Activated T-helper 1 cell treated with anti-CD3 and anti-CD28 coated beads, Interleukin-12 subunit alpha, Interleukin-12 subunit beta, Interleukin-2, Interleukin-4 antibody, amounts not matched to agents 30 ng/mL and 10 ng/mL and 1 ng/mL, durations not matched to agents 14 hours and 24 hours and 36 hours (primary cell): ENCODE measurements at places on chromosomes 13 and 19. TPM values are rescaled to one million over a fixed set of nuclear protein-coding genes. Genes with fewer than 3 reads are reported as not detected.

Gene GIPC3
- 0.31 and 0.39 TPM in 2 replicates for total RNA-seq

Gene CCL25
- not detected in 2 replicates for total RNA-seq

Gene SPC24
- total RNA-seq = 30.3 and 30.4 TPM in 2 replicates

Gene LILRB1
- not detected in 2 replicates for total RNA-seq

DNA sequence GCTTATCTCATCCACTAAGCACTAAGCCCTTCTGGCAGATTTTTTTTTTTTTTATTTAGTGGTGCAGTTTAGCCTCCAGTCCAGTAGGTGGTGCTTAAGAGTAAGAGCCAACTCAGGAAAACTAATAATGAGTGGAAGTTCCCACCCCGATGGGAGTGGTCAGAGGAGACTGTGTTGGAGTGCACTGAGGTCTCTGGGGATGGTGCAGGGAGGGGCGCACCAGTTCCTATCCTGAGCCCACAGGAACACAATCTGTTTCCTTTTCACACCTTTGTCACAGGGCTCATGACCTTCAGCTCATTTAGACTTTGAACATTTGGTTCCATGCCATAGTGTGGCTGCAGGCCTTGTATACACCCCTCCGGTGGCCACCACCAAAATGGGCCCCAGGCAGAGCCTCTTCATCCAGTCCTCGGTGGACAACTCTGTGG lies 367.4 kb downstream of the SPRY2 start:
- no peak for DNase-seq
- no peaks in the 10 kb centered on the region for H3K4me1 ChIP-seq
- no peaks in the 10 kb centered on the region for H3K36me3 ChIP-seq

GRCh38 chr13:99417201-99418102 lies 83.8 kb upstream of the TM9SF2 start:
- H3K4me1 ChIP-seq = peaks cover 46% of the 10 kb centered on the region
- no peak overlapping the region for H3K27ac ChIP-seq
- H3K4me3 ChIP-seq = no peak overlapping the region
- peaks cover 3% of the 10 kb centered on the region for H3K36me3 ChIP-seq
- H3K27me3 ChIP-seq = peaks cover 7% of the 10 kb centered on the region
- DNase-seq = no peak

GRCh38 chr13:53014495-53015443 lies 13.8 kb upstream of the OLFM4 start:
- H3K4me3 ChIP-seq = no peak overlapping the region
- no peaks in the 10 kb centered on the region for H3K4me1 ChIP-seq
- H3K36me3 ChIP-seq = no peaks in the 10 kb centered on the region
- no peak overlapping the region for H3K27ac ChIP-seq
- H3K27me3 ChIP-seq = peaks cover 7% of the 10 kb centered on the region

DNA sequence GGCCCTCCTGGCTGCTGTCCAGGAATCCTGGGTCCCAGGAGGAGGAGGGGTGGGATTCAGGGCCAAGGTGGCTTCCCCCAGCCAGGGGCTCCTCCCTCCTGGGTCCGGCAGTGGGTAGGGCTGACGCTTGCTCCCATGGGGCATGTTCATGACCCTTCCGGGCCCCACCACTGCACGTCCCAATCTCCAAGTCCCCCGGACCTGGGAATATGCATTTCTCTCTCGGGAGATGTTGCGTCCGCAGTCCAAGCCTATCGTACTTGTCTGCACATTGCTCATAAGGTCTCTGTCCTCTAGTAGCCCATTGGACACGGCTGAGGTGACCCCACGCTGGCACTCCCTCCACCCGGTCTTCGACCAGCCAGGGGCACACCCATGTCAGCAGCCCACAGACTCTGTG lies 192.3 kb downstream of the TEX29 start:
- DNase-seq = no peak
- no peaks in the 10 kb centered on the region for H3K4me1 ChIP-seq
- no peaks in the 10 kb centered on the region for H3K36me3 ChIP-seq
- H3K27me3 ChIP-seq = no peaks in the 10 kb centered on the region
- no peak overlapping the region for H3K4me3 ChIP-seq

DNA sequence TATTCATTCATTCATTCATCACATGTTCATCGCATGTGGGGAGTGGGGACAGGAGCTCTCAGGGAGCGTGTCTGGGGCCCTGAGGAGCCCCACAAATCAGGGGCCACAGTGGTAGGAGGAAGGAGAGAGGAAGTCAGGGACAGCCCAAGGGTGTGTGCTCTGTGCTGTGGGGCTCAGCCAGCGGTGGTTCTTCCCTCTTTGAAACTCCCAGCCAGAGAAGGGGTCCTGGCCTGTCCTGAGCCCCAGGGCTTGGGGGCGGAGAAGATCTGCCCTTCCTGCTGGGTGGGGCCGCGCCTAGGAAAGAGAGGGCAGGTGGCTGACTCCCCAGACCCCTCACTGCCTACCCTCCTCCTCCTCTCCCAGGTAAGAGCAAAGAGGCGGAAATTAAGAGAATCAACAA lies 14.6 kb downstream of the AP2A1 start:
- DNase-seq = no peak
- H3K27me3 ChIP-seq = no peaks in the 10 kb centered on the region
- peaks cover 17% of the 10 kb centered on the region for H3K4me1 ChIP-seq
- no peak overlapping the region for H3K27ac ChIP-seq
- peaks cover 29% of the 10 kb centered on the region for H3K36me3 ChIP-seq

- H3K4me1 ChIP-seq = no peaks in the 10 kb centered on the region
- no peak overlapping the region for H3K4me3 ChIP-seq
- H3K27me3 ChIP-seq = no peaks in the 10 kb centered on the region
- H3K36me3 ChIP-seq = no peaks in the 10 kb centered on the region
- H3K27ac ChIP-seq = no peak overlapping the region
- DNase-seq = no peak
Measured at GRCh38 chr19:44620667-44621066, 7.3 kb downstream of the IGSF23 start.

DNA sequence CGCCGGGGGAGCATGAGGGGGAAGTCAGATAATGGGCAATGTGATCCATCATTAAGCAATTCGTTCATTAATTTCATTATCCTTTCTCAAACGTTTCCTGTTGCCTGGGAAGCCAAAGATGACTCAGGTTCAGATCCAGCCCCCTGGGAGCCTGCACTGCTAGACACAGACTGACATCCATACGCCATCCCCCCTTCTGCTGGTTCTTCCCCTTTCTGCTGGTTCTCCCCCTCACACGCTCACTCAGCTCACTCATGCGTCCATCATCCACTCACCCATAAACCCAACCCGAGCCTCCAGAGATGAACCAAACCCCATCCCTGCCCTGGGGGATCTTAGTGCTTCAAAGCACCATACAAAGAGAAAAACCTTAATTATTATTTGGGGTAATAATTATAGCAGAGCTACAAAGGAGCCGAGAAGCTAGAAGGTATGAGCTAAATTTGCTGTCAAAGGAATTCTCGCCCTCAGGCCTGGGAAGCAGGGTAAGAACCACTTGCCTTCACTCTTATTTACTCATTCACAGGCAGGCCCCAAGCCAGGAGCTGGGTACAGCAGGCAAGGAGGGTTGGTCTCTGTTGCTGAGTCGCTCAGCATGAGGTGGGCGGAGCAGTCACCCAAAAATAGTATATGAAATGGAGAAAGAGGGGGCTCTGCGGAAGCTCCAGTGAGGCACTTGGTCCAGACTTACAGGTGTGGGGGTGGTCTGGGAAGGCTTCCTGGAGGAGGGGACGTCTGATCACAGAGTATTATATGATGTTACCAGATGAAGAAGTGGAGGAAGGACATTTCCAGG lies 7.0 kb upstream of the ZNF444 start:
- H3K4me3 ChIP-seq = no peak overlapping the region
- no peak overlapping the region for H3K27ac ChIP-seq
- H3K36me3 ChIP-seq = no peaks in the 10 kb centered on the region
- H3K27me3 ChIP-seq = peaks cover 3% of the 10 kb centered on the region
- H3K4me1 ChIP-seq = no peaks in the 10 kb centered on the region

- H3K27ac ChIP-seq = no peak overlapping the region
- H3K4me3 ChIP-seq = no peak overlapping the region
- no peak for DNase-seq
- H3K36me3 ChIP-seq = no peaks in the 10 kb centered on the region
- peaks cover 6% of the 10 kb centered on the region for H3K27me3 ChIP-seq
Measured at GRCh38 chr13:26460648-26461047, 96.8 kb upstream of the WASF3 start.

- peaks cover 23% of the 10 kb centered on the region for H3K36me3 ChIP-seq
- H3K27ac ChIP-seq = no peak overlapping the region
- H3K4me3 ChIP-seq = no peak overlapping the region
- H3K27me3 ChIP-seq = no peaks in the 10 kb centered on the region
Measured at GRCh38 chr13:113320226-113320875, 23.3 kb downstream of the LAMP1 start.

DNA sequence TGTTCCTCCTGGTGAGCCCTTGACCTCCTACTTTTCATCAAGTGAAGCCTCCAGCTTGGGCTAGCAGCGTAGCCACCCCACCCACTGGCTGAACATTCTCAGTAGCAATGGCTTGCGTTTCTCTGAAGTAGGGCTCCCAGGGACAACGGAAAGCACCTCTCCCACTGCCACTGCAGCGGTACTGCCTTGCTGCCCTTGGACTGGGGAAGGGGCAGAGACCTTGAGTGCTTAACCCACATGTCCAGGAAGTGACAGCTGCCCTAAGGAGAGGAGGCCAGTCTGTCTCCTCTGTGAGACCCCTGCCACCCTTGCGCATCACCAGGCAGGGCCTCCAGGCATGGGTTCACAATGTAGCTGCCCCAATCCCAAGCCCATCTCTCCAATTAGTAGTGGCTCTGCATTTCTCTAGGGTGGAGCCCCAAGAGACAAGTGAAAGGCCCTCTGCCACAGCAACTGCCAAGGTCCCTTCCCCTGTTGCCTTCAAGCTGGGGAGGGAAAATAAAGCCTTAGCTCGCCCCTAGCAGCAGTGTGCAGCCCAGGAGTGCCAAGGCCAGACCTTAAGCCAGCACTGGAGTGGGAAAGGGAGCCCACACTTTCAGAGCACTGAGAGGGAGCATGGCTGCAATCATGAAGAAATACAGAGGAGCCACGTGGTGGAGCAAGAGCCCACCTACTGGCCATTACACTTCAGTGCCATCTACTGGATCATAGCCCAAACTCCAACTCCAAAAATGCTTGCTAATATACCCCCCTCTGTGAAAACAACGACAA lies 175.9 kb upstream of the TRPC4 start:
- no peaks in the 10 kb centered on the region for H3K27me3 ChIP-seq
- DNase-seq = no peak
- H3K27ac ChIP-seq = no peak overlapping the region
- H3K36me3 ChIP-seq = no peaks in the 10 kb centered on the region

DNA sequence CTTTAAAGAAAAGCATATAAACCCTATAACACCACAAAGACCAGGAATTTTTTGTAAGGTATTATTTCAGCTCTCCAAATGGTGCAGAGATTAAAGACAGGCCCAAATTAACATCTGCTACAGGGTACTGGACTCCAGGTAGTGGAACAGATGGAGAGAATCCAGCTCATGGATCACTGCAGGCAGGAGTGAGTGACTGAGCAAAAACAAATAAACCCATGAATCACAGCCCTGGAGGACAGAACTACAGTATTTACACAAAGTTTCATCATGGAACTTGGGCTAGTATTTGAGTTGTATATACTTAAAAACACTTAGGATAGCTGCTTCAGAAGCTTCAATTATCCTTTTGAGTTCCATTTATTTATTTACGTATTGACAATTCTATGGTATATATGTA lies 132.8 kb upstream of the SPRY2 start:
- H3K27me3 ChIP-seq = no peaks in the 10 kb centered on the region
- no peak overlapping the region for H3K27ac ChIP-seq
- no peak overlapping the region for H3K4me3 ChIP-seq
- no peak for DNase-seq
- H3K4me1 ChIP-seq = no peaks in the 10 kb centered on the region
